ENCODE measurements at places on chromosomes 13 and 19.

DNA sequence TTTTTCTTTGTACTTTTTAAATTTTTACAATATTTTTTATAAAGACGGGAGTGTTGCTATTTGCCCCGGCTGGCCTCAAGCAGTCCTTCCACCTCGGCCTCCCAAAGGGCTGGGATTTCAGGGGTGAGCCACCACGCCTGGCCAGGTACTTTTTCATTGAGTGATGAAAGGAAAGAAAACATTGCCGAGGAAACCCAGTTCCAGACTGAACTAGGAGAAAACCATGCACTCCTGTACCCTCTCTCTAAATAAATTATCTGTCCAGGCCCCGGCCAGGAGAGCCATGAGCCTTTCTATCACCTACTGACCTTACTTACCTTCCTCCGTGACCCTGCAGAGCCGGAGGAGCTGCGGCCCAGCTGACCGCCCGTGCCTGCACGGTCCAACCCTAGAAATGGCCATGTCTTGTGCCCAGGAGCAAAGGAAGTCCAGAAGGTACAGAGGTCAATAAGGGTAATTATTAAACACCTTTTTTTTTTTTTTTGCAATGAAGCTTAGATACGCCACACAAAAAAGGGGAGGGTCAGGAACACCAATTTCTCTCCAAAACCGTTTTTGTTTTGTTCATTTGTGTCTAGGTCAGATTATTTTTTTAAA is at the start of gene SLC7A9:
Gene SLC7A9 (minus strand): TSS at position 399 of the 597 bp plus-strand sequence. CDS start 1,233 bp downstream, outside the sequence.
- DNase-seq: no peak

DNA sequence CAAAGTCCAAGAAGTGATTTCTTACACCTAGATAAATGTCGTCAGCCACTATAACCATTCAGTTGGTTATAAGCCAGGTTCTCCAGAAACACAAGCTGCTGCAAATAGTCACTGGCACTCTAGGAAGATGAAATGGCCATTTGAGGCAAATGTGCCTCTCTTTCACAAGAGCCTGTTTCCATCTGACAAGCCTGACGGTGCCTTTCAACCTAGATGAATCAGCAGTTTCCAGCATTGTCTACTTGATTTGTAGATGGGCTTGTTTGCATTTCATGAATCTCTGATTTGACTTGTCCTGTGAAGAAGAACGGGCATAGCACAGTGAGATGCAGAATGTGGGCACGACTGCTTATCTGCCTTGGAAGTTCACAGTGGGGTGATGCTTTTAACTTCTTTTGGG is 327.2 kb downstream of the LMO7 start:
- no peak for DNase-seq

DNA sequence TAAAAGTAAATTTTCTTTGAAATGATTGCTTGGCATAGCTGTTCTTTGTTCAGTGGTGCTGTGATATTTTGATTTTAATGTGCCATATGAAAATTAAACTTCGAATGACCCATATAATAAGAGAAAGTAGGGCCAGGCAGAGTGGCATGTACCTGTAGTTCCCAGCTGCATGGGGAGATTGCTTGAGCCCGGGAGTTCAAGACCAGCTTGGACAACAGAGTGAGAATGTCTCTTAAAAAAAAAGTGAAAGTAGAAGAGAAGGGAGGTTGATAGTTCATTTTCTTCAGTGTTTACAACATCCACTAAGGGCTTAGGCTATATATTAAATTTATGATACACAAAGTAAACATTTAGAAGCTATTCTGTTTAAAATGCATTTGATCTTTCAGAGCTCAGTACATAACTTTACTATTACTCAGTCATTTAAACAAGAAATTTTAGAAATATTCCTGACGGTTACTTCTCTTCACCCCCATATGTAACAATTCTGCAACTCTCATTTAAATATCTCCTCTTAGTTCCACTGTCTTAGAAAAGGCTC is 17.2 kb upstream of the RFC3 start:
- DNase-seq: no peak

DNA sequence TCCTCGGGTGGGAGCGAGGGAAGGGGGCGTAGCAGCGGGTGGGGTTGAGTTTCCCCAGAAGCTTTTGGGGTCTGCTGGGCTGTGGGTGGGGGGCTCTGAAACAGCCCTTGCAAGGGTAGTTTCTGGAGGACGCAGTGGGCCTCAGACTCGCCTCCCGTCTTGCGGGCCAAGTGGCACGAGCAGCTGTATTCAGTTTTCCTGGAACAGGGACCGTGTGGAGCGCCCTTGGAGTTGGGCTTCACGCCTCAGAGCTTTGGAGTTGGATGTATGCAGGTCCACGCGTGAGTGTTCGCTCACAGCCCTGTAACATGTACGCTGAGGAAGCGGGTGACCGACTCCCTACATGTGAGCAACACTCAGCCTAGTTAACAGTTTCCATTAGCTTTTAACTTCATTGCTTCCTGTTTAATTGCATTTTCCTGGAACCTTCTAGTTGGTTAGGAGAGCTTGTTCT is 603 bp downstream of the TM9SF2 start:
- DNase-seq: peak; percentile 45

DNA sequence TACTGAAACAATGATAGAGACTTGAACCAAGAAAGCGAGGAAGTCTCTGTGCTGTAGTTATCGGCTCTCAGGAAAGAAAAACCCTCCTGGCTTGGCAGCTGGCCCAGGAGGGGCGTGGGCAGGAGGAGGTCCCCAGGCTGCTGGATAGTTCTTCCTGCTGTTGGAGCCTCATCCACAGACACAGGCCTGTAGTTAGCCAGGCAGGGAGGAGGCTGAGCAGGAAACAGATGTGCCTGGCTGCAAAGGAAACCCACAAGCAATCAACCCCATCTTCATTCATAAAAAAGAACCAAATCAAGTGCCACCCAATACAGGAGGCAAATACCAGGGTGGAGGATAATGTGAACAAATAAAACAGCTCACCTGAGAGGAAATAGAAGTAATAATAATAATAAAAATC is 86.2 kb downstream of the IRS2 start:
- peak; percentile 98 for DNase-seq

GRCh38 chr19:20503476-20503875 is 62.1 kb downstream of the ZNF737 start:
- DNase-seq: no peak

DNA sequence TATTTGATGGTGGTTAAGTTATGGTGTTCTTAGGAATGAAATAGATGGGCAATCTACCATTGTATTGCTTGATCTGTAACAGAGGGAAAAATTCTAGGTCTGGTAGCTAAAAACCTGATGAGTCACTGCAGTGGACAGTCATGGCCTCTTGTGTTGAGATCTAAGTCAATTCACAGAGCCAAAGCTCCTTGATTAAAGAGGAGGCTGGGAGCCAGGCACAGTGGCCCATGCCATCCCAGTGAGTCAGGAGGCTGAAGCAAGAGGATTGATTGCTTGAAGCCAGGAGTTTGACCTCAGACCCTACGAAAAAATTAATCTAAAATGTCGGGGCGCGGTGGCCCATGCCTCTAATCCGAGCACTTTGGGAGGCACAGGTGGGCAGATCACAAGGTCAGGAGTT is 67.1 kb upstream of the KPNA3 start:
- DNase-seq: no peak

GRCh38 chr19:38862321-38863059 is 12.7 kb upstream of the HNRNPL start:
- DNase-seq: peak; percentile 92

- DNase-seq: peak; percentile 51
These were observed 121.1 kb upstream of the MYO16 start for GRCh38 chr13:108508263-108508662.

GRCh38 chr13:32432856-32433255 is 4.9 kb upstream of the N4BP2L1 start:
- peak; percentile 58 for DNase-seq

DNA sequence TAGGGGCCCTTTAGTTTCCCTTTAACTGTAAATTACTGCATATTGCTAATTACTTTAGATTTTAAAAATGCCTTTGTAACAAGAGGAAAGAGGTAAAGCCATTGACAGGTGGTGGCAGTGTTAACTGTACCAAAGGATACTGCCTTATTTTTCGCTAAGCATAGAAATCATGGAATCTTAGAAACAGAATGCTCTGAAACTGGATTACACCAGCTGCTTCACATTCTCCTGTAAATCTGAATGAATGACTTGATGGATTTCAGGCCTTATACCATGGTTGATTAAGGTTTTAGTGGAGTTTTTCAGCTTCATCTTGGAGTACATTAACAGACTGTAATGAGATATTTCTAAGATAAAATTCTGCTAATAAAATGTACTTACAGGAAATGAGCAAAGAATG is 25.2 kb downstream of the MICU2 start:
- DNase-seq: no peak

- DNase-seq: no peak
These were observed 162.3 kb upstream of the SERP2 start for GRCh38 chr13:44211286-44211685.

DNA sequence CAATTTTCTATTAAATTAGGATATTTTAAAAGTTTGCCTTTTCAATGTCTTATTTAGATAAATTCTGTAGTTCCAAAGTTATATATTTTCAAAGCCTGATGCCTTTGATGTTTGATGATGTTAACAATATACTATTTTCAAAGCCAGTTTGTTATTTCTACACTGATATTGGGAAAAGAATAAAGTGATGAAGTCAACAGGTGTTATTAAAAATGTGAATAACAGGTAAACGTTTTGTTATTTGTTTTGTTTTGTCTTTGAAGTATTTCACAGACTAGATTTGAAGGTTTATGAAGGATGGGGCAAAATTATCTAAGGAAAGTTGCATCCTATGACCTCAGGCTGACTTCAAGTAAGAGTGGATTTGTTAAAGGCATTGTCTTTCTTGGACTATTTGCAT is 33.1 kb upstream of the ZNF420 start:
- DNase-seq: no peak

DNA sequence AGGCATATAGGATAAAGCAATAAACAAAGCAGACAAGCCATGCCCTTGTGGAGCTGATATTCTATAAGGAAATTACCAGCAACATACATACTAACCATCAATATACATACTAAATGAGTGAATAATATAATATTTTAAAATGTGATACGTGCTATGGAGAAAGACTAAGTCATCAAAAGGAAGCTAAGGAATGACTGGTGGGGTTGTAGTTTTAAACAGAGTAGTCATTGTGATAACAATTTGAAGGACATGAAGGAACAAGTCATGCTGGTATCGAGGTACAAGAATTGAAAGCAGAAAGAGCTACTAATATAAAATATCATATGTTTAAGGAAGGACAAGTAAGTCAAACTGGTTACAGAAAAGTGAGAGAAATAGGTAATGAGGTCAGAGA is 894.9 kb upstream of the PCDH9 start:
- no peak for DNase-seq

Data from KBM-7 (cell line).